Right kidney (tissue), 9 donors: ENCODE measurements at places on chromosomes 1 and 21.
A peak's percentile ranks its signal among the peaks of the same experiment; 100 is the strongest.

- peak; percentile 15 for DNase-seq
Observed at GRCh38 chr1:1181938-1182410, 8.3 kb downstream of the TTLL10 start.

DNA sequence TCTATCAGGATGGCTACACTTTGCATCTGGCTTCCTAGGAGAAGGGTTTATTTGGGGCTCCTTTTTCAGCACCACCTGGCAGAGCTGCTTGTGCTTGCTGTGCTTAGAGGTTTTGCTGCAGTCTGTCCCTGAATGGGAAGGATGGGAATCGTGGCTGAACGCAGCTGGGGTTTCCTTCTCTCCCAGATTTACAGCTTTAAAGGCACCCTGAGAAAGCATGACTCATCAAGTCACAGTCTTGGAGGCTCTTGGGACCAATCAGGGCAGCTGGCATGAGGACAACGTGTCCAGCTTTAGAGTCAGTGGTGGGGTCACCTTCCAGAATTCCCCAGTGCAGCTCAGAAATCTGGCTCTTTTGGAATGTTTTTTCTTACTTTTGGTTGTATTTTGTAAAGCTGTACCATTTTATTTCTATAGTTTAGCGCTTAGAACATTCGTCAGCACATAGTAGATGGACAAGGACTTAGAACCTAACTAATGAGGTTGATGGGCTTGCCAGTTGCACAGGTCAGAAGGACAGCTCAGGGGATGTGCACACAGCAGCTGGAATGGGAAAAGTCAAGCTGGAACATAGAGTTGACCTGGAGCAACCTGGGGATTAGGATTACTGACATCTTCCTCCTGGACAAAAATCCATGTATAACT, 222.6 kb downstream of the PRDM2 start:
- DNase-seq = no peak

DNA sequence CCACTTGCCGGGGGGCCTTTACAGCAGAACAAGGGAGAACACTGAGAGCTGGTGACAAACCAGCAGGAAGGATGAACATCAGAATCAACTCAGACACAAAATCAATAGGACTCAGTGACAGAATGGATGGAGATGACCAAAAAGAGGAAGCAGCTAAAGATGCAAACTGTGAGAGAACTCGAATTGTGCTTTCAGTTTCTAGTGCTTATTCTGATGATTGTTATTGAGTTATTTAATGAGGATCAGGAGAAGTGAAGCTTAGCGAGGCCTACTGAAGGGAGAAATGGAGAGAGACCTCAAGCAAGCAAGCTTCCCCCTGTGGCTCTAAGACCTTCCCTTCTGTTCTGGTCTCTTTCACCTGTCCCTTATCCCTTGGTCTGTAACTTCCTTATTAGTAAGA, 30.3 kb upstream of the TMEM125 start:
- no peak for DNase-seq

- no peak for DNase-seq
Observed at GRCh38 chr1:17339521-17339920, 31.5 kb downstream of the PADI4 start.

GRCh38 chr1:230219174-230220067, 152.4 kb downstream of the GALNT2 start:
- DNase-seq = no peak

DNA sequence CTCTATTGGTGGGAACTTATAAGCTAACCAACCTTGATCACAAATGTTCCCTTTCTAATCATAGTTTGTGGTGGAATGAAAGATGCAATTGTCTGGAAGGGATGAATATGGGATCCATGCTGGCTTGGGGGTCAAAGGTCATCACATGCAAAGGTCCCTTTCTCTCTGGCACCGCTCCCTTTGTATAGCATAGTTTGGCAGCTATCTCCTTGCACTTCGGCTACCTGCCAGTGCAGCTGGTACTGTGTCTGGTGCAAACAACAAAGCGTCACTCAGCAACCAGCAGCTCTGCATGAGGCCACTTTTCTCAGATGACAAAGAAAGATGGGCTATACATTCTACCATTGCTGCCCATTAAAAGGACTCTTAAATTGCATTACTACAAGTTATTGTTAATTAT, 188.2 kb upstream of the NFIA start:
- DNase-seq = no peak

DNA sequence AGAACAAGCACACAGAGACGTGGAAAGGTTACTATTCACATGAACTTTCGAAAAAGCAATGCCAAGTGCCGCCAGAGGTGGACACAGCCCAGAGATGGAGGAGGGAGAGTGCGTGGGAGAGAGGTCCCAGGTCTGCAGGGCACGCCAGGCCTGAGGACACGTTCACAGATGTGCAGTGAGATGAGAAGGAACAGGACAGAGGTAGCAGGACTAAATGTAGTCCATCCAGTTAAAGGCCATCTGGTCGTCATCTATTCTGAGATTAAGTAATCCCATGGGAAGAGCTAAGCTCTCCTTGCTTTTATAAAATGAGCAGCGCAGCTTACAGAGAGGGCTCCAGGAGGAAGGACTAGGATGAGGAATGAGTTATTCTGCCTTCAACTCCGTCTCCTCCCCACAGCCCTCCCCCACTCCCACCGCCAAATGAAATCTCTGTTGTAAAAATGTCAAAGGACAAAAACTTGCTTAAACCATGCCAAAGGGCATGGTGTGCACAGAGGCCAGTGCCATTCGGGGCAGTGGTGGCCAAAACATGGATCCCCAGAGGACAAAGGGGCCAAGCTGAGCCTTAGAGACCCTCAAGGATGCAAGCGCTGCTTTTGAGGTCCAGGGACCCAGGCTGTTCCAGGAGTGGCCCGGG, 85.4 kb upstream of the SLC25A33 start:
- DNase-seq = no peak

DNA sequence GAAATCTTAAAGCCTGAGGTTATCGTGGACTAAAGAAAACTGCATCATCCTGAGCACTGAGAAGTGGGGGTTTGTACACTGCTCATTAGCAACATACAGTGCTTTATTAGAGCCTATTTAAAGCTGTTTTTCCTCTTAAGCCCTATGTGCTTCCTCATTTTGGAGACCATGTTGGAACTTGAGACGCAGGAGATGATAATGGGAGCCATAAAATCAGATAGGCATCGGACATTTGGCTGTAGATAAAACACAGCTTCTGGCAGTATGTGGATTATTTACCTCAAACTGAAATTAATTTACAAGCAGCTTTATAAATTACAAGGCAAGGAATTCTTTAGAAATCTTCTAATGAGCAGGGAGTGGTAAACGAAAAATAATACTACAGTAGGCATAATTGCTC, 147.7 kb upstream of the IVNS1ABP start:
- no peak for DNase-seq

- no peak for DNase-seq
Observed at GRCh38 chr1:206662396-206663092, 22.2 kb upstream of the MAPKAPK2 start.

- DNase-seq = no peak
Observed at GRCh38 chr1:228392111-228392936, 14.3 kb downstream of the TRIM11 start.

GRCh38 chr1:229843627-229844238, 217.7 kb downstream of the URB2 start:
- DNase-seq = no peak

- DNase-seq = no peak
Observed at GRCh38 chr1:64545118-64545843, 75.4 kb downstream of the CACHD1 start.

DNA sequence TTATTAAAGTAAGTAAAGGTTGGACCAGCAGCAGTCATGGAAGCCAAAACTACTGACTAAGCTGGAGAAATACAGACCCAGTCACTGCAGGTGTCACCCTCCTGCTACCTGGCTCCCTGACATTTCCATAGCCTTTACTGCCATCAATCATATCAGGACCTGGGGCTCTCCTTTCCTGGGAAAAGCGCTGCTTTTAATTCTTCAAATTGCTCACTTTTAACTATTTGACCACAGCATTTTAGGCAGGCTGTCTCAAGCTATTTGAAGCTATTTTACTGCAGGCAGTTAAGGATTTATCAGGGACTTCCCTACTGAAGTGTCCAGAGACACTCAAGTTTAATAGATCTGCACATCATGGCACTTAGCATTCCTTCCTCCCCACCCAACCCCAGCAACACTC, 4.1 kb downstream of the IVL start:
- DNase-seq = no peak

DNA sequence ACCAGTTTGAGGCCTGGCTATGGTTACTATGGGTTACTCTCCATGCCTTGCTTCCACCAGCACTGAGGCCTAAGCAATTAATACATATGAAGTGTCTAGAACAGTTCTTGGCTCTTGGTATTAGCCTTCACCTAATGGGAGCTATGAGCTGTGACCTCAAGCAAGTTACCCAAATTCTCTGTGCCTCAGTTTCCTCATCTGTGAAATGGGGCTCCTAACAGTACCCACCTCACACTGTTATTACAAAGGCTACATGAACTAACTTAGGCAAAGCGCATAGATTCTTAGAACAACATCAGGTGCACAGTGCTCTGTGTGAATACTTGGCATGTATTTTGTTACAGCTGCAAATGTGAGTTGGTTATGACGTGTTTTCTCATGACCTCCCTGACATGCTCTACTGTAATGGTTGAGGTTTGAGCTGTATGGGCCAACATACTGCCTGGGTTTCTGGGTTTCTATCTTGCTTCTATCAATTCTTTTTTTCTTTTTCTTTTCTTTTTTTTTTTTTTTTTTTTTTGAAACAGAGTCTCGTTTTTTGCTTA, 26.5 kb downstream of the CDCP2 start:
- no peak for DNase-seq

DNA sequence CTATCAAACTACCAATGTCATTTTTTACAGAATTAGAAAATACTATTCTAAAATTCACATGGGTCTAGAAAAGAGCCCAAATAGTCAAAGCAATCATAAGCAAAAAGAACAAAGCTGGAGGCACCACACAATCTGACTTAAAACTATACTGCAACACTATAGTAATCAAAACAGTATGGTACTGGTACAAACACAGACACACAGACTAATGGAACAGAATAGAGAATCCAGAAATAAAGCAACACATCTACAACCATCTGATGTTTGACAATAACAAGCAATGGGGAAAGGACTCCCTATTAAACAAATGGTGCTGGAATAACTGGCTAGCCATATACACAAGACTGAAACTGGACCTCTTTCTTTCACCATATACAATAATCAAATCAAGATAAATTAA, 39.8 kb downstream of the CD53 start:
- no peak for DNase-seq

DNA sequence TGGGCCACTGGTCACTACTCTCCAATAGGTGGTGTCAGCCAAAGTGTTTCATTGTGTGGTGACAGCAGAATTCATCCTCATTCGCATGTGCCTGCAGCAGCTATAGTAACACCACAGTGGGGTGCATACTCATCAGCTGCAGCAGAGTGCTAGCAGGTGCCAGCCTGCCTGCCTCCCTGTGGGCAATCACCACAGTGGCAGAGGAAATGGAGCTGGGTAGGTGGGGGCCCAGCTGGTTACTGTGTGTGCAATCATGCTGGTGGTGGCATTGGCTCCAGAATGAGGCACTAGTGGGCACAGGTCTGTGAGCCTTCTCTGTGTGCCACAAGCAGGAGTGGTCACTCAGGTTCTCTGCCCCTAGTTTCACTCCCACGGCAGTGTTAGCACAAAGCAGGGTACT, 579.2 kb downstream of the PTPRC start:
- no peak for DNase-seq

- no peak for DNase-seq
Observed at GRCh38 chr1:234437423-234438171, 41.4 kb downstream of the TARBP1 start.

- peak; percentile 35 for DNase-seq
Observed at GRCh38 chr1:84504580-84505492, 1.4 kb upstream of the SPATA1 start.

- no peak for DNase-seq
Observed at GRCh38 chr21:27464648-27465047, 497.8 kb upstream of the ADAMTS5 start.

DNA sequence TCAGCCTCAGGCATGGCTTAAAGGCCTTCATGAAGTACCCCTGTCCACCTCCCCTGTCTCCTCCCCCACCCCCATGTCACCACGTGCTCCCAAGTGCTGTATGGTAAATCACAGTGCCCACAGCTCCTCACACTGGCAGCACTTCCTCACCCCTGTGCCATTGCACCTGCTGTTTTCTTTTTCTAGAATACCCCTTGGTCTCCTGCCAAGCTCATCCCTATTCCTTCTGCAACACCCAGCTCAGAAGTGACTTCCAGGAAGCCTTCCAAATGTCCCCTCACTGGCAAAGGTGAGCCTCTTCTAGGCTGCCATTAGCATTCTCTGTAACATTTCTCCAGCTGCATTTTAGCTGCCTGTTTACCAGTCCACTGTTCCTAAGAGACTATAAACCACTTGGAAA, 9.4 kb downstream of the AKNAD1 start:
- no peak for DNase-seq

- DNase-seq = no peak
Observed at GRCh38 chr1:201982082-201982622, 296 bp upstream of the RNPEP start.

DNA sequence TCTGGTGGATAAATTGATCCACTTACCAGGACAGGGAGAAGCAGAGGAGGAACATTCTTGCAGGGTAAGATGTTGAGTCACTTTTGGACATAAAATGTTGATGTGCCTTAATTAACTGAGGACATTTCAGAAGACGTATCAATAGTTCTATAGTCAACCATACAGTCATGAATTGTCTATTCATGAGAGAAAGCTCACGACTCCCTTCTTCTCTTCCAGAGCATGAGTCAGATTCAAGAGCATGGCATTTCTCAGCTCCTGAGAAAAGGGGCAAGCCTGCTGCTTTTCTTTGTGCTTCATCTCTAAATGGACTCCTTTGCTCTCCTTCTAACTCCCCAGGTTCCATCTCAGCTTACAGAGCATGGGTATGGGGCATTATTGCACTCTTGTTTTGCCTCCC, 55.7 kb downstream of the ADGRL4 start:
- DNase-seq = no peak

GRCh38 chr1:102732927-102733326, 375.4 kb downstream of the COL11A1 start:
- DNase-seq = no peak

DNA sequence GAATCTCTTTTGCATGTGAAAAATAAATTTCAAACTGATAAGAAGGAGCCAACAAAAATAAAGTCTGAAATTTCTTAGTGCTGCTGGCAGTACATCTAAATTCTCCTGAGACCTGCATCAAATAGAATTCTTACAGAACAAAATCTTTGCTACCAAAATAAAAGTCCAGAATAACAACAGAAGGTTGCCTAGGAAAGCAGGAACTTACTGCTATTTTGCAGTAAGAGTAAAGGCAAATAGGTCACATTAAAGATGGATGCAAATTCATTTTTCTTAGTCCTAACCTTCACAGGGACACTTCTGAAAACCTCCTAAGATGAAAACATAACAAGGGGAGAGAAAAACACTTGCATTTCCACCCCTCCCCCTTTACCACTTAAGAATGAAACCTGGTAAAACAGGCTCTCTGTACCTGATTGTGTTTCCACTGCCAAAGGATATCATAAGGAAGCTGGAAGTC, 59.0 kb downstream of the RUSC1 start:
- peak; percentile 4 for DNase-seq

GRCh38 chr21:41750532-41751151, 16.2 kb downstream of the RIPK4 start:
- no peak for DNase-seq
